ENCODE measurements at places on chromosomes 6 and 20.

DNA sequence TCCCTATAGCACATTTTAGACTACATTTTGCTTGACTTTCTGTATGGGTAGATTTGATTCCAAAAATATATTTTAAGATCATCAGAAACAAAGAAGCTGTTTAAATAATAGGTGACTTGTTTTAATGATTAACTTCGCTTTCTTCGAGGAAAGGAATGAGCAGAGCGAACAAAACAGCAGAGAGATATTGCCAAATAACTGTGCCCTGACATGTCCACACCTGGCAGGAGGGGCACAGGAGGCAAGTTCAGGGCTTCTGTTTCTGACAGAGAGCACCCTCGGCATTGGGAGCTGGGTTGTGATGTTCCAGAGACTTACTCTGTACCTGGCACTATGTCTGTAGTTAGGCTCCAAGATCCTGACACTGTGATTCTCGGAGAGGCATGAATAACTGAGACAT, 155.7 kb upstream of the SASH1 start:
- DNase-seq = no peak

DNA sequence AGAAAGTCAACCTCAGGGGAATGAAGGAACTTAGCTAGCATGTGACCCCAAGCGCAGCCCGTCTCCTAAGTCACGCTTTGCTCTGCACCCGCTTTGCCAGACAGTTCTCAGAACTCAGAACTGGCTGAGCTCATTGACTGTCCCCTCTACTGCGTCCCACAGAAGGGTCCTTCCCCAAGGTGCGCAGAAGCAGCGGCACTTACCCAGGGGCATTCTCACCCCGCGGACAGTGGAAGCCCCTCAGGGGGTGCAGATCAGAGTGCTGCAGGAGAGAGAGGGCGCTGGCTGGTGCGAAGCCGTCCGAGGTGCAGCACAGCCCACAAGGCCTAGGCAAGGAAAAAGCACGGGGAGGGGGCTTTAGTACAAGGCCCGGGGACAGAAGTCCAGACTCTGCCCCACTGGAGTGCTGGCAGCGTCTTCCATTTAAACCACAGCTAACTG, 807 bp downstream of the SNHG17 start:
- DNase-seq = no peak

DNA sequence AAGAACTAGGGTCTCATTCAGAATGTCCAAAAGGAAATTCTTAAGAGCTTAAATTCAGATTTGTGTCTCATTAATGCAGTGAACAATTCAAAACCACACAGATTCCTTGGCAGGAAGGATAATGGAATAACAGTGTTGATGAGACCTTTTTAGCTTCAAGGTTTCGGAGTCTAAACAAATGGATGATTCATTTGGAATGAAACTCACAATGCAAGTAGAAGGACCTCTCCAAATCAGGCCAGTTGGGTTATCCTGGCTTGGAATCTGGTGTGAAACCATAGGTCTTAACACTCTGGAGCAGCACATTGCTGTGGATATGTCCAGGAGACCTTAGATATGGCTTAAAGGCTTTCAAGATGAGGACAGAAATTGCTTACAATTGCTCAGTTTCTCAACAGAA, 44.9 kb downstream of the KCTD20 start:
- DNase-seq = no peak

- no peak for DNase-seq
These were observed 123.0 kb upstream of the RREB1 start for GRCh38 chr6:6984585-6985366.

DNA sequence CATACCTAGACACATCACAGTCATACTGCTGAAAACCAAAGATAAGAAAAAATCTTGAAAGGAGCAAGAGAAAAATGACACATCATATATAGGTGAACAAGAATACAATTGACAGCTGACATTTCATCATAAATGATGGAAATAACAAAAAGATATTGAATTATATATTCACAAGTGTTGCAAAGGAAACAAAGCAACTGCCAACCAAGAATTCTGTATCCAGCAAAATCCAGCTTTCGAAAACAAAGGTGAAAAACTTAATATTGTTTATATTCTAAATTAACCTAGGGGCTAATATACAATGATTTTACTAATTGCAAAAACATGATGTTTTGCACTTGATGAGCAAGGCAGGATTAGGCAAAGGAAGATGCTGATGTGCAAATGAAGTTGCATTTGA, 84.3 kb downstream of the MOXD1 start:
- no peak for DNase-seq

- no peak for DNase-seq
These were observed 78.3 kb downstream of the TRAM2 start for GRCh38 chr6:52498538-52499017.

DNA sequence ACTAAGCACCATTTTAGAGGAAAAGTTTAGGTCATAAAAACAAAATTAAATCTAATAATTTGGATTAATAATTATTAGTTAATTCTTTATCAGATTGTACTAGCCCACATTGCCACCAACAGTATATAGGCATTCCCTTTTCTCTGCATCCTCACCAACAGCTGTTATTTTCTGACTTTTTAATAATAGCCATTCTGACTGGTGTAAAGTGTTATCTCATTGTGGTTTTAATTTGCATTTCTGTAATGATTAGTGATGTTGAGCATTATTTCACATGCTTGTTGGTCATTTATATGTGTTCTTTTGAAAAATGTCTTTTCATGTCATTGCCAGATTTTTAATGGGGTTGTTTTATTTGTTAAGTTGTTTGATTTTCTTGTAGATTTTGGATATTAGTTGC, 319.1 kb upstream of the SYNCRIP start:
- no peak for DNase-seq

- no peak for DNase-seq
These were observed 19.7 kb upstream of the MRPS18A start for GRCh38 chr6:43707269-43707668.

DNA sequence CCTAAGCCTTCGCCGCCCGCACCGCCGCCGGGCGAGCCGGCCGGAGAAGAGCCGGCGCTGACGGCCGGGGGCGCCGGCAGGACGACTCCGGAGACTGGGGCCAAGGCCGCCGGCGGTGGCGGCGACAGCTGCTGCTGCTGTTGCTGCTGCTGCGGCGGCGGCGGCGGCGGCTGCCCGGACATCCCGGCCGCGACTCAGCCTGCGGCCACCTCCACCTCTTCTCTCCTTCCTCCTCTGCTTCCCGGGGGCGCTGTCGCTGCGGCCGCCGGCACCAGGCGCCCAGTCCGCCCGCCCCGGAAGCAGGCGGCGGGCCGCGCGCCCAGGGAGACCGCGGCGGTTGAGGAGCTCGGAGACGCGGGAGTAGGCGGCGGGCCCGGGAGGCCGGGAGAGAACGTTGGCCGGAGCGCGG, 307 bp downstream of the RANBP9 start:
- peak; percentile 27 for DNase-seq

- no peak for DNase-seq
These were observed 4.8 kb upstream of the SRSF12 start for GRCh38 chr6:89122625-89123024.

GRCh38 chr20:53826597-53827291, 233.1 kb upstream of the ZNF217 start:
- no peak for DNase-seq

GRCh38 chr6:129364037-129364436, 345.9 kb downstream of the ARHGAP18 start:
- DNase-seq = no peak

DNA sequence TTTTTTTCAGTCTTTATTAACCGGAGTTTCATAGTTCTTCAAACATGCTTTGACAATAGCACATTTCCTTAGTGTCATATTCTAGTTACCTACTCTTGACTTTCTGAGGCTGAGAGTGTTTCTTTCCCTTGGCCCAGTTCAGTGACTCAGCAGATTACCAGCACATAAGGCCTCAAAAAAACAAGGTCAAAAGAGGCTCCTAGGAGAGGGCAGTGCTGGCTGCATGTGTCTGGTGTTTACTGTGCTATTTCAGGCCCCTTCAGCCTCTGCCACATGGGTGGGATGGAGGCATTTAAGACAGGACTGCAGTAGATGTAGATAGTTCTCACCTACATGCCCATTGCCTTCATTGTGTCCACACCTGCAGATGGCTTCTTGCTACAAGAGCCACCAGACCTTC, 198.2 kb upstream of the SSTR4 start:
- DNase-seq = no peak

DNA sequence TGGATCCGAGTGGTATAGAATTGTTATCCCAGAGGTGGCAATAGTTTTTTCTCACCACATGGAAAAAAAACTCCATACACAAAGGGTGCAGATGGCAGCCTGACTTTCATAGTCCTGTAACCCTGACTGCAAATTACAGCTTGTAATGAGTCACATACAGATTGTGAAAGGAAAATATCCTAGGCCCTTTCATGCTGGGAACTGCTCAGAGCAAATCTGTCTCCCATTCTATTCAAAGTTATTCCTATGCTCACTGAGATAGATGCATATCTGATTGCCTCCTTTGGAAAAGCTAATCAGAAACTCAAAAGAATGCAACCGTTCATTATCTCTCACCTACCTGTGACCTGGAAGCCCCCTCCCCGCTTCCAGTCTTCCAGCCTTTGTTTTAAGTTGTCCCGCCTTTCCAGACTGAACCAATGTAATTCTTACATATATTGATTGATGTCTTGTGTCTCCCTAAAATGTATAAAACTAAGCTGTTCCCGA, 108.7 kb upstream of the MAP3K4 start:
- no peak for DNase-seq

- no peak for DNase-seq
These were observed 60.4 kb upstream of the AKAP12 start for GRCh38 chr6:151179321-151179720.

DNA sequence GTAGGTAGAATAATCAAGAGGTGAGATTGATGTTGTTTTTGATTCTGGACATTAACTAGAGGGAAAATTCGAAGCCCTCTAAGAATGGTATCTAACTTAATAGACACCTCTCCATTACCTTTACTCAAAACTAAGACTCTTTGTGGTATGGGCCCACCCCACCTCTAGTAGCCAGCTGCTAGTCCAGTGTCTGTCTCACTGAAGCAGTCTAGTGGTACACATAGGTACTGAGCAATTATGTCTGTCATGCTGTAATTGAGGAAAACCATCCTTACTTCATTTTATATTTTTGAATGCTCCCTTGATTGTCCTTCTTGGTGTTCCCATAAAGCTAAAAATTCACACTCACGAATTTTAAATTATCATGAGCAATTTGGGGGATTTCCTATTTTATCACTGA, 290.7 kb downstream of the ARHGAP18 start:
- no peak for DNase-seq

GRCh38 chr6:38452816-38453660, 186.7 kb downstream of the BTBD9 start:
- no peak for DNase-seq

DNA sequence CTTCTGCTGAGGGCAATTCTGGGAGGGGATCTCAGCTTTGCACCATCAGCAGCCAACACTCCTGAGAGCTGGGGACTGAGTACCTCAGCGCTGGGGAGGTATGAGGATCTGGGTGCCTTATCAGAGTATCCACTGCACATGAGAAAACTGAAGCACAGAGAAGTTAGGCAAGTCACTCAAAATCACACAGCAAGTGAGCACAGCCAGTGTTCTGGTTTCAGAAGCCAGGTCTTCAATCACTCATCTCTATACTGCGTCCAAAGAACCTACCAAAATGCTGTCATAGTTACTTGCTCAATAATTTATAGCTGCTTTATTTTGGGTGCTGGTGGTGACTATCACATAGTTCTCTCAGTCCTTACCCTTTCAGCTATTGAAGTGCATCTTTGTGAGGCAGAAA, 5.0 kb downstream of the ADTRP start:
- no peak for DNase-seq

DNA sequence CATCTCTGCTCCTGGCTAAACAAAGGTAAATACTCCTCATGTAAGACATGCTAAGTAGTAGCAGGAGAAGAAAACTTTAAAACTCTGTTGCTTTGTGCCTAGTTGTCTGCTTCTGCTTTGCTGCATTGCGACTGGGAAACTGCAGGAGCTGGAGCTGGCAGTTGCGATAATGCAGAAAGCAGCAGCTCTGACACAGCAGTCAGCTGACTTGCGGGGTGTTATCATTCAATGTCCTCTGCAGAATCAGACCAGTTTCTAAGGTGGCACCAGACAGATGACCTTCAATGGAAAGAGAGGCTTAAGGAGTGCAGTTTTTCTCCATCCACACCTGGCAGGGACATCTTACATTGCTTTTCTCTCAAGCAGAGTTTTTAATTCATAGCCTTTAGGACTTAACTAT, 69.9 kb upstream of the SOX4 start:
- DNase-seq = no peak

GRCh38 chr20:21826976-21827375, 121.5 kb downstream of the PAX1 start:
- DNase-seq = no peak

GRCh38 chr6:162733489-162733888, 5.7 kb downstream of the PACRG start:
- DNase-seq = no peak

DNA sequence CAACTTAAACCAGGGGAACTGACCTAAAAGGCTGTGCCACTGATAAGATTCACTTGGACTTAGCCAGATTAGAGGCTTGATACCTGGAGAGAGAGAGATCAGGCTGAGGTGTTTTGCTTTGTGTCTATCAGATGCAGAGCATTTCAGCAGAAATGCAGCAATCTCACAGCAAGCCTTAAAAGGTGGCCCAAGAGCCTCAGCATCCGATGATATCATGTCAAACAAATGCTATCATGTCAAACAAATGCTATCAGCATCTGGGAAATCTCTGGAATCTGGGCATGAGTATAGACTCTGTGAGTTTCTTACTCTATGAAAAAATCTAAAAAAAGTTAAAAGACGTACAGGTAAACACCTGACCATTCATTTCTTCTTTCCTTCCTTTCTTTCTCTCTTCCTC, 718.9 kb downstream of the EYS start:
- DNase-seq = no peak
